Heart right ventricle (tissue), 16 donors: ENCODE measurements at places on chromosomes 16 and 17.
A peak's percentile ranks its signal among the peaks of the same experiment; 100 is the strongest.

DNA sequence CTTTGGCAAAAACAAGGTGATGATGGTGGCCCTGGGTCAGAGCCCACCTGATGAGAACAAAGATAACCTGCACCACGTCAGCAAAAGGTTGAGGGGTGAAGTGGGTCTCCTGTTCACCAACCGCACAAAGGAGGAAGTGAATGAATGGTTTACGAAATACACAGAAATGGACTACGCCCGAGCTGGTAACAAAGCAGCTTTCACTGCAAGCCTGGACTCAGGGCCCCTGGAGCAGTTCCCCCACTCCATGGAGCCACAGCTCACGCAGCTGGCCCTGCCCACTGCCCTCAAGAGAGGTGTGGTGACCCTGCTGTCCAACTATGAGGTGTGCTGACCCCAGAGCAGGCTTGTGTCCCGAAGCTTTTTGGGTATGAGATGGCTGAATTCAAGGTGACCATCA lies 29.7 kb upstream of the DLX4 start:
- peaks cover 43% of the 10 kb centered on the region for H3K27me3 ChIP-seq
- DNase-seq = no peak
- H3K4me3 ChIP-seq = no peak overlapping the region
- no peaks in the 10 kb centered on the region for H3K4me1 ChIP-seq
- no peak overlapping the region for H3K27ac ChIP-seq
- H3K36me3 ChIP-seq = no peaks in the 10 kb centered on the region

DNA sequence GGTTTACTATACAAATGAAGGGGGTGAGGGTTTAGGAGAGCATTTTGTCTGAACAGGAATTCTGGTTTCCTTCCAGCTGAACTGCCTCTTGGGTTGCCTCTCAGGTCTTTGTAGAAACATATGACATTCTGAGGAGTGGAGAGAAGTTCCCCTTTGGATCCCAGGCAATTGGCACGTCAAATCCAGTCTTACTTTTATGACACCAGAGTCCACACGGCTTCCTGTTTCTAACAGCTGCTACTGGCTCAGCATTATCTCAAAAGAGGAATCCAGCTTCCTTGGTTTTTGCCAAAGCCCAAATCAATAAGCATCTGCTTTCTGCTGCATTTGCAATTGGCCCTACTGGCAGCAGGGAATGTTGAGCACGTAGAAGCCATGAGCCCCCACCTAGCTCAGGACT lies 97.6 kb upstream of the FAM20A start:
- no peaks in the 10 kb centered on the region for H3K4me1 ChIP-seq
- no peaks in the 10 kb centered on the region for H3K36me3 ChIP-seq
- no peak overlapping the region for H3K27ac ChIP-seq
- H3K27me3 ChIP-seq = no peaks in the 10 kb centered on the region
- no peak overlapping the region for H3K4me3 ChIP-seq
- DNase-seq = peak; percentile 46

DNA sequence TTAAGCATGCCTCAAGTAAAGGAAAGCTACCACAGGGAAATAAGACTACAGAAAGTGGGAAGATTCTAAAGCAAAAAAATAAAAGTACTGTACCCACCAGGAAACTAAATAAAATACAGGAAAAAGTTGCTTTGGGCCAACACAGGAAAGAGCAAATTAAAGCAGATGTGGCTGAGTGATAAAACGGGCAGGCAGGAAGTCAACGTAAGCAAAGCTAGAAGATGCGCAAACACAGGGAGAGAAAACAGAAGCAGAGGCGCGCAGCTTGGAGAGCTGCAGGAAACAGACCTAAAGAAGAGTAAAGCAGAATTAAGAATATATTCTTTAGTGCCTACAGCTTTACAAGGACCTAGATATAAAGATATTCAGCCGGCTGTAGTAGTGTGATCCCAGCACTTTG lies 21.7 kb downstream of the USP36 start:
- no peak overlapping the region for H3K4me3 ChIP-seq
- no peak for DNase-seq
- H3K36me3 ChIP-seq = peaks cover 38% of the 10 kb centered on the region
- no peaks in the 10 kb centered on the region for H3K27me3 ChIP-seq
- peaks cover 12% of the 10 kb centered on the region for H3K4me1 ChIP-seq

DNA sequence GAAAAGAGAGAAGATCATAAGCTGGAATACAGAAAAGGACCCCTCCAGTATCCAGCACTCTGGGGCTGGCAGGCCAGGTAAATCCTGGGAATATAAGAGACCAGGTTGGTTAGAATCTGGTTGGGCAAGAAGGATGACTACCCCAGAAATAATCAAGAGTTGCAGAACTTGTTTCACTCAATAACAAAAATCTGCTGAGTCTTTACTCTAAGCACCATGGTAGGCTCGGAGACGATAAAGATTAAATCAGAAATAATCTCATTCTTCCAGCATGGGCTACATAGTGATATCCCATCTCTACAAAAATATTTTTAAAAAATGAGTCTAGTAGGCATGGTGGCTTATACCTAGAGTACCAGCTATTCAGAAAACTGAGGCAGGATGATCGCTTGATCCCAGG lies 138.0 kb upstream of the KCNJ16 start:
- DNase-seq = no peak
- no peaks in the 10 kb centered on the region for H3K36me3 ChIP-seq
- H3K4me3 ChIP-seq = no peak overlapping the region
- H3K4me1 ChIP-seq = no peaks in the 10 kb centered on the region
- no peak overlapping the region for H3K27ac ChIP-seq

DNA sequence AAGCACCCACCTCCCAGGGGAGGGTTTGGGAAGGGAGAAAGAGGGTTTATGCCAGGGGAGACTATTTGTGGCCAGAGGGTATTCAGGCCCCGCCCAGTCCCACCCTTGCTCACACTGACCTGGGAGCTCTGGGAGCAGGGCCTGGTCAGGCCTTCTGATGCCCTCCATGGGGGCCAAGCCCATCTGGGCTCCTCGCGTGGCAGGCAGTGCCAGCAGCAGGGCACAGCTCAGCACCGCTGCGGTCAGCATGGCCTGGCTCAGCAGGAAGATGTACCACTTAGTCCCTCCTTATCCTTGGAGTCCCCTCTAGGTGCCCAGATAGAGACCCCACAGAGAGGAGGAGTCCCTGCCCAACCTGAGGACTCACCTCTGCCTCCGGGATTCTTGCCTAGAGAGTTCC lies at the start of gene AGRP:
TSS of gene AGRP (minus strand) at position 398 of the 400 bp plus-strand sequence. CDS start at position 249, 149 bp downstream.
- H3K27me3 ChIP-seq = no peaks in the 10 kb centered on the region
- no peaks in the 10 kb centered on the region for H3K36me3 ChIP-seq
- no peak for DNase-seq
- no peak within 1 kb of the TSS for H3K27ac ChIP-seq

- no peaks in the 10 kb centered on the region for H3K36me3 ChIP-seq
- no peaks in the 10 kb centered on the region for H3K27me3 ChIP-seq
- H3K27ac ChIP-seq = no peak overlapping the region
- no peak overlapping the region for H3K4me3 ChIP-seq
- no peak for DNase-seq
- no peaks in the 10 kb centered on the region for H3K4me1 ChIP-seq
Measured at GRCh38 chr17:20053361-20053964, 44.3 kb downstream of the SPECC1 start.

DNA sequence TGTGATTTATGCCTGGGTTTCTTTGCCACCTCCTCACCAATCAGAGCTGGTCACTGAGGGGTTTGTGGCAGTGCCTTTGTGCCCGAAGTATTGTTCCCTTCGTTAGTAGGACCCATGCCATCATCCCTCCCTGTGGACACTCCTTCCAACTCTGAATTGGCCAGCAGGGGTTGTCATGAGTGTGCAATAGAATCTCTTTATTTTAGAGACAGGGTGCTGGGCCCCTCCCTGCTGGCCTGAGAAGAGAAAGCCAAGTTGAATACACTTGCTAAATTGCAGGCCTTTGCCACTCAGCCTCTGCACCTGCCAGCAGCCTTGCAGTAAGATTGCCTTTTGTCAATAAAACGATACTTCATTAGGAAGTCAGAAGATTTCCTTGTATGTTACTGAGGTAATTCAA lies 40.7 kb upstream of the SLC12A3 start:
- no peak overlapping the region for H3K4me3 ChIP-seq
- peaks cover 84% of the 10 kb centered on the region for H3K36me3 ChIP-seq
- no peak overlapping the region for H3K27ac ChIP-seq
- H3K27me3 ChIP-seq = no peaks in the 10 kb centered on the region

DNA sequence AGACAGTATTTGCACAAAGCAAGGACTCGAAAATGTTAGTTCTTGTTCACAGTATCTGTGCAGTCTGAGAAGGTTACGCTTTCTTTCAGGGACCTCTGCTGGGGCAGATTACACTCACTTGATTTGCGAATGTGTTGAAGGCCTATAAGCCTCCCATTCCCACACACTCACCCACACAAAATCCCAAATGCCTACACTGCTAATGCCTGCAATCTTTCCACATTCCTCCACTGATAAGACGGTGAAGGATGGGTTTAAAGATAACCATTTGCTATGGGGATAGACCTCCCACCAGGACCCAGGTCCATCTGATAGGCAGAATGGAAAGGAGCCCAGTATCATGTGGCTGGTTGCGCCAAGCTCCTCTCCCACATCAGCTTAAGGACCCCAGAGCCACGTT lies 394.9 kb upstream of the SALL1 start:
- no peaks in the 10 kb centered on the region for H3K36me3 ChIP-seq
- no peaks in the 10 kb centered on the region for H3K4me1 ChIP-seq
- no peak for DNase-seq
- H3K27me3 ChIP-seq = no peaks in the 10 kb centered on the region
- no peak overlapping the region for H3K4me3 ChIP-seq

GRCh38 chr16:10169904-10170410 lies 12.3 kb downstream of the GRIN2A start:
- no peak overlapping the region for H3K4me3 ChIP-seq
- H3K27me3 ChIP-seq = no peaks in the 10 kb centered on the region
- H3K27ac ChIP-seq = no peak overlapping the region

DNA sequence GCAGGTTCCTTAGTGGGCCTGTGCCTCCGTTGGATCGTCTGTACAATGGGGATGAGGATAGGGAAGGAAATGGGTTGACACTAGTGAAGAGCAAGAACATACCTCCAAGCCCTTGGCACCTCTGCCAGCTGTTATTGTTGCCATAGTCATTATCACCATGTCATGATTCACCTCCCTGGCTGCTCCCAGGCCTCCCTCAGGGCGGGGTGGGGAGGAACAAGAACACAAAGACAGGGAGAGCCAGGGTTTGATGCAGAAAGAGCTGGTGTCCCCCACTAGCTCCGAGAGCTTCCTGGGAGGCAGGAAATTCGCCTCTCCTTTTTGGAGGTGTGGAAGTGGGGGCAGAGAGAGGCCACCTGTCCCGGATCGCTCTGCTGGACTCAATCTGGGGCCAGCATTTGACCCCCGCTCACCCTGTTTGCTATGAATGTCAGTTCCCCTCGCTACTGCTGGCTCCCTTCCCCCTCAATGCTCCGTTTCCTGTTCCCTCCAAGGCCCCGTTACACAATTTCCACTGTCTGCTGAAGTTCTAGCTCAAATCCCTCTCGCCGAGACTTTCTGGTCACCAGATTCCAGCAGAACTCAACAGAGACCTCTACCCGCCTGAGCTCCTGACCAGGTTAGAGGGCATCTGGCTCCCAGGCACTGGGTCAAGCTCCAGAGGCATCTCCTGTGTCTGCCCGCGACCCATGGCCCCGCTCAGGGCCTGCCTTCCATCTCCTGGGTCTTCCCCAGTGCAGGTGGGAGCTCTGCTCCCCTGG lies 9.1 kb downstream of the TIMP2 start:
- H3K36me3 ChIP-seq = no peaks in the 10 kb centered on the region
- H3K27me3 ChIP-seq = no peaks in the 10 kb centered on the region
- no peak overlapping the region for H3K4me3 ChIP-seq
- peak; percentile 58 for DNase-seq
- peak overlapping the region; percentile 87 for H3K27ac ChIP-seq

- no peaks in the 10 kb centered on the region for H3K36me3 ChIP-seq
- H3K27me3 ChIP-seq = no peaks in the 10 kb centered on the region
Measured at GRCh38 chr17:4394208-4395110, 28.0 kb upstream of the UBE2G1 start.

DNA sequence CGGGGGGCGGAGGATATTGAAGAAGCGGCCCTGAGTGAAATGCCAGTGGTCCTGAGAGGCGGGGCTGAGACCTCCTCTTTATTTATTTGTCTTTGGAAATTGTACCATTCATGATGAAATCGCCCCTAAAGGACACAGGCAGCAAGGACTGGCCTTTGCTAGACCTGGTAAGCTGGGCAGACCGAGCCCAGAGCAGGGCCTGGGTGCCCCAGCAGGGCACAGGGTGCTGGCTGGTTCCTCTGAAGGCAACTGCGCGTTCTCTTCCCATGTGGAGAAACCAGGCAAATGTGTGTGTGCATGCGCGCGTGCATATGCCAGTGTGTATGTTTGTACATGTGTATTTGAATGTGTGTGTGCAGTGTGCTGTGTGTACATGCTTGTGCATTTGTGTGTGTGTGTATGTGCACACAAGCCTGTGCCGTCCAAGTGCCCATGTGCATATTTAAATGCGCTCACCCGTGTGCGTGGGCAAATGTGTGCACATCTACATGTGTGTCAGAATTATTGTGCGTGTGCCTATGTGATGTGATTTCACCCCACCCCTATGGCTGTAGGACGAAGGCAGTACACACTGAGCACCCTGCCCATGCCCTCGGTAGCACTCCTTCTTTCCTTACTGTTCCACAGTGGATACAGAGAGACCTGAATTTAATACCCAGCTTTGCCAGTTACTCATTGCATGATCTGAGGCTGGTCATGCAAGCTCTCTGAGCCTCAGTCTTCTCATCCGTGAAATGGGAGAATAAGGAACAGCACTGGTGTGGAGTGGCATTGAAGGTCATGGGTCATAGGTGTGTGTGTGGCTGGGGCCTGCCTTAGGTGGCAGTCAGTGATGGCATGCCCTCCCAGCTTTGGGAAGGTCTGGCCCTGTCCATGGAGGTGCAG lies 105.2 kb downstream of the CMIP start:
- H3K27me3 ChIP-seq = no peaks in the 10 kb centered on the region
- no peak overlapping the region for H3K27ac ChIP-seq
- no peak overlapping the region for H3K4me3 ChIP-seq
- DNase-seq = no peak
- H3K4me1 ChIP-seq = peaks cover 44% of the 10 kb centered on the region

DNA sequence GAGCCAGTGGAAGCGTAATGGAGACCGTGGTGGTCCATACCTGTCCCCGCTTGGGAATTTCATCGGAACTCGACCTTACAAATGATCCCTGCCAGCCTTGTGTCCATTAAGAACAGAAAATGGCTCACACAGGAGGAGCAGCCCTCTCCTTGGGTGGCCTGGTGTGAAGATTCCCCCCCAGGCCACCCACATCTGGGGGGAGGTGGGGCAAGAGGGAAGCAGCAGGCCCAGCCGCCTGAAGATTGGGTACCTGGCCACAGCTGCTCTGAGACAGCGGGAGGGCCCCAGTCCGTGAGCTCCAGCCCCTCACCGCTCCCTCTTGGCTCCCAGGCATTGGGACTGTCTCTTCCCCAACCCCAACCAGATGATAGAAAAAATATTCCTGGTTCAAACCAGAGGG lies 277.8 kb upstream of the FOXF1 start:
- H3K27ac ChIP-seq = no peak overlapping the region
- no peak for DNase-seq
- no peaks in the 10 kb centered on the region for H3K36me3 ChIP-seq
- H3K4me1 ChIP-seq = peaks cover 7% of the 10 kb centered on the region
- no peak overlapping the region for H3K4me3 ChIP-seq

DNA sequence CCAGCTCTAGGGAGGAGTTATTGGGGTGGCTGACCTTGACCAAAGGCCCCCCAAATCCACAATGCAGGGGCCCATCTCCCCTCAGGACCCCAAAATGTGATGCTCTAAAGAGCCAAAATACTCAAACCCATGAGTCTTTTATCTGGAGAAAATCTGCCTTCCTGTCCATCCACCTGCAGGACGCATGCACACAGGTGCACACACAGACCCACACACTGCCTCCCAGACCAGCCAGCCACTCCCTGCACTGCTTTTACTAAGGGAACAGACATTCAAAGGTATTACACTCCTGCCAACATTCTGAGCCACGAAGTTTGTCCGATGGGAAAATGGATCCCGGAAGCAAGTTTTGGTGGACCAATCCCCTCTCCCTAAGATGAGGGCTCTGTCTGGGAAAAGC lies 76.1 kb upstream of the CDH5 start:
- DNase-seq = no peak
- H3K27ac ChIP-seq = no peak overlapping the region
- H3K4me3 ChIP-seq = no peak overlapping the region
- H3K27me3 ChIP-seq = peaks cover 5% of the 10 kb centered on the region
